ENCODE measurements at places on chromosomes 13 and 19.

DNA sequence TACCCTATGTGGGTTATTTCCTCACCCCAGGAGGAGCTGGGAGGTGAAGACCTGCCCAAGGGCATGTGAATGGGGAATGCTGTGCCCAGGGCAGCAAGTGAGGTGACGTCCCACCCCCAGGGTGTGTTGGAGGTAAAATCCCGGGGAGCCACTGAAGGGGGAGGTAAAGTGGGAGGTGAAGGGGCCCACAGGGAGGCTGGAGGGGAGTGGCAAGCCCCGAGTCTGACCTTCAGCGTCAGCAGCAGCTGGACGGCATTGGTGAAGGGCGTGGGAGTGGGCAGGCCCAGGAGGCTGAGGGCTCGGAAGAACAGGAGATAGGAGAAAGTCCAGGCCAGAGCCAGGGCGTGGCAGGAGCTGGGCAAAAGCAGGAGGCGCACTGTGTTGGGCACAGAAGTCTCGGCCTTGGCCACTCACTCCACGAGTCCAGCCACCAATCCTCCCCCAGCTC is 2.4 kb downstream of the MBOAT7 start:
- no peak for DNase-seq

GRCh38 chr19:46297700-46298478 is 1.0 kb downstream of the HIF3A start:
- DNase-seq = peak; percentile 56

GRCh38 chr13:71695662-71696061 is 171.3 kb downstream of the DACH1 start:
- no peak for DNase-seq

GRCh38 chr13:91264484-91264883 is 83.0 kb upstream of the MIR17HG start:
- DNase-seq = no peak

- no peak for DNase-seq
Measured at GRCh38 chr19:7515110-7515644, 726 bp upstream of the ZNF358 start.
